Right renal cortex interstitium (tissue), 3 donors: ENCODE measurements at places on chromosomes 3 and 15. TPM values are rescaled to one million over a fixed set of nuclear protein-coding genes. Genes with fewer than 3 reads are reported as not detected.

DNA sequence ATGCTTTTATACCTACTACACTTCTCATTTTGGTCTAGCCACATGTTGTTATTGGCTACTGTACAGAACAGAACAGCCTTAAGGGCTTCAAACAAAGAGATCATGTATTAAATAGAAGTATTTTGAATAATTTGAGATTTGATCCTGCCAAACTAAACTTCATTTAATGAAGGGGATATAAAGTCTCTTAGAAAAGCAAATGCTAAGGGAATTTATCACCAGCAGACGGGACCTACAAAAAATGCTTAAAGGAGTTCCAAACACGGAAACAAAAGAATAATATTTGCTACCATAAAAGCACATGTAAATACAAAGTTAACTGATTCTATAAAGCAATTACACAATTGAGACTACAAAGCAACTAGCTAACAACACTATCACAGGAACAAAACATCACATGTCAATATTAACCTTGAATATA, 23.6 kb upstream of the FMN1 start:
- no peak for DNase-seq

DNA sequence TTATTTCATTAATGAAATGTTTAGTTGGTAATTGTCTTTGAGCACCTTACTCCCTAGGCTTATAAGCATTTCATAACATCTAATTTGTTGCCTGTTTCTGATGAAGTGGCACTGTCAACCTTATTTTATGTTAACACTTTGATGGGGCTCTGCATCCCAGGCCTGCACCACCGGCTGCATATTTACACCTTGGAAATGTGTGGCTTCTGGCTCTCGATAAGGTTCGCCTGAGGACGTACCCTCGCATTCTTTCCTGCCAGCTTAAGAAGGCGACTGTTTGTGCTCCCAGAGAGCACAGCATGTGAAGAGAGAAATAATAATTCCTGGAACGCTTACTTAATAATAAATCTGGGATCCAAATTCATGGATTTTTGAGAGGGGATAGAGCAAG, 763.3 kb upstream of the CFAP20DC start:
- DNase-seq = no peak

DNA sequence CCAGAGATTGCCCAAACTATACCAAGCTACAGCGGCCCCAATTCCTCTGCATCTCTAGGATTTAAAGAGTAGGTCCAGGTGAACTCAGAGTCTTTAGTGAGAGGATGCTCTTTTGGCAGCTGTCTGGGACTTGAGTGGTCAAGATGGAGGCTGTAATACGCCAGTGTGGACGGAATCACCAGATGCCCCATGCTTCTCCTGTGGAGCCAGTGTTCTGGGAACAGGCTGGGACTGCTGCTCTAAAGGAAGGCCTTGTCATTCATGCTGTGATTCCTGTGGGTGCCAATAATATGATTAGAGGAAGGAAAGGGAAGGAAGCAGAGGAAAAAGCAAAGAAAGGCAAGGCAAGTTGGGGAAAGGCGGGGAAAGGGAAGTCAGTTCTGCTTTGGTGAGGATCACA, 17.4 kb upstream of the NOX5 start:
- DNase-seq = no peak

GRCh38 chr3:66015841-66016240, 22.9 kb downstream of the MAGI1 start:
- no peak for DNase-seq

- DNase-seq = no peak
Measured at GRCh38 chr3:131535131-131535530, 32.4 kb upstream of the MRPL3 start.

DNA sequence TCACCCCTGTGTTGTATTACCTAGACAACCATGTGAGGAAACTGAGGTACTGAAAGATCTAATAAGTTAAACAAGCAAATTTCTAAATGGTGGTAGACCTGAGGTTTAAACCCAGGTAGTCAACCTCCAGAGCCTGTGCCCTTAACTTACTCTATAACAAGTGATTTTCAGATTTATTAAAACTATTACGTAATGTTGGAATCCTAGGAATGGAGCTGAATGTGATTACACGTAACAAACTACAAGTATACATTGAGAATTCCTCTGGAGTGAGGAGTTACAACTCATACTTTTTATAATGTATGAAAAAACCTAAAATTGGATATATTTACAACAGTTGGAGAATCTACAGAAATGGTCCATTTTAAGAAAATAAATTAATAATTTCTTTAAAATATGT, 18.0 kb downstream of the FAM98B start:
- no peak for DNase-seq

GRCh38 chr3:56826831-56827722, 25.3 kb upstream of the ARHGEF3 start:
- no peak for DNase-seq

DNA sequence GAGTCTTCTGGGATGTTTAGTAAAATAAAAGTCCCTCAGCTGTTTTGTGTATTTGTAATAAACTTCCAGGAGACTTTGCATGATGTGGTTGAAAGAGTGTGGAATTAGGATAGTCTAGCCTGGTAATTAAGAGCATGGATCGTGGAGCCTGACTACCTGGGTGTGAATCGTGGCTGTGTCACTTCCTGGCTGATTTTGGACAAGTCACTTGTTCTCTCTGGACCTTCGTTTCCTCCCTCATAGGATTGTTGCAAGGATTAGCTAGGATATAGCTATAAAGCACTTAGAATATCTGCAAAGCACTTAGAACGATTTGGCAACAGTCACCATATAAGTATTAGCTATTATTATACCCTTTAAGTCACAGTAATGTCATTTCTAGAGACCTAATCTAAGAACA, 40.2 kb downstream of the SLMAP start:
- DNase-seq = no peak

- DNase-seq = no peak
Measured at GRCh38 chr3:25235466-25235865, 192.6 kb upstream of the RARB start.

DNA sequence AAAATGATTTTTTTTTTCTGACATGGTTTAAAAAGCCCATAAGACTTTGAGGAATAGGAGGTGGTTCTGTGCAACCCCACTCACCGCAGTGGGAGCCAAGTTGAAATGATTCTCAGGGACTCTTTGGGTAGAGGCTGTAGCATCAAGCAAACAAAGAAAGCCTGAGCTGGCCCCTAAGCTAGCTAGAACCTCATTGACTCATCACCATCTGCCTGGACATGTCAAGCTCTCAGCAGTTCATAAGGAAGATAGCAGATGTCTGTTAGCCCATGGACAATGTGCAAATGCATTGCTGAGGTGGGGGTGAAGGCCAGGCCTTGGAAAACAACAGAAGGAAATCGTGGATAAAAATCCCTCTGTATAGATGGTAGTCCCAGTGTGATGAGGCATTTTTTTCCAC, 234.8 kb downstream of the NR2F2 start:
- no peak for DNase-seq

DNA sequence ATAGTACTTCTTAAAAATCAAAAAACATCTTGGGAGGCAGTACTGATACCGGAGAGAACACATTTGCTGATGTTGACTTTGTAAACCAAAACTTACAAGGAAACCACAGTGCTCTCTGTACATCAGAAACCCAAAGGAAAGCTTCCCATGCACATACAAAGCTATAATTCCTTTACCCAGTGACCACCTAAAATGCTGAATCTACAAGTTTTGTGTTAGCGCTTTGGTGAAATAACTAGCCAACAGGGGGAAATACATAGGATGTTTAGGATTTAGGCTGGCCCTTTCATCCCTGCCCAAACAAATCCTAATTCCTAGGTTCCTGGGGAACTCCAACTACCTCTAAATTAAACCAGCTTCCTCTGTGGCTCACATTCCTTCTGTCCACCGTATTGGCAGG, 15.3 kb upstream of the SPG21 start:
- DNase-seq = no peak

DNA sequence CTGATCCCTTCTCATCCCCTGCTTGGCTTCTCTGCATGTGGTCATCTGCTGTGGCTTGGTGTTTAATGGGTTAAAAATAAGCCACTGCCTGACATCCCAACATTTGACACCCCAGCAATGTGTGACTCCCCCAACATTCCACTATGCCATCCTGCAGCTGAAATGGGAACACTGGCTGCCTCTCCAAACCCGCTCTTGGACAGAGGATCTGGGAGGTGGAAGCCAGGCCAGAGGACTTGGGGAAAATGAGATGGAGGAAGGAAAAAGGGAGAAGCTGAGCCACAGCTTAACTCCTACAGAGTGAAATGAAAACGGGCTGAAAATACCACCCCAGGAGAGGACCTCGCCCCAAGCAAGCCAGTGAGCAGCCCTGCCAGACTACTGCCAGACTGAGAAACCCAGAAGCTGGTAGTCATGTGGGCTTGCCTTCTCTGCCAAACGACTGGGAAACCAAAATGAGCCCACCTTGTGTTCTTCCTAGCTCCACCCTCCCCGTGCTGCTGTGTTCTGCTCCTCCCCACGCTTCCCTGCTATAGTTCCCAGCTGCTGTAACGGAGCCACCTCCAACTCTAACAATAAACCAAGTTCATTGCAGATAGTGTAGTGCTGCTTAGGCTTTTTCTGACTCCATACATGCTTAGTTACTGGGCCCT, 13.7 kb downstream of the MAP1A start:
- peak; percentile 10 for DNase-seq

GCSAM gene
- polyA plus RNA-seq = 1.7 TPM

MCF2L2 gene
- 0.78 TPM for polyA plus RNA-seq

GABRB3 gene
- 9.1 TPM for polyA plus RNA-seq

SLC22A13 gene
- 1.7 TPM for polyA plus RNA-seq

PFN2 gene
- 490 TPM for polyA plus RNA-seq

SNRPA1 gene
- polyA plus RNA-seq = 57.3 TPM

MAP6D1 gene
- polyA plus RNA-seq = 0.61 TPM

DPH3 gene
- polyA plus RNA-seq = 29.3 TPM
